ENCODE measurements at places on chromosomes 13 and 19. TPM values are rescaled to one million over a fixed set of nuclear protein-coding genes. Genes with fewer than 3 reads are reported as not detected.

DLL3 gene
- not detected for total RNA-seq

STARD13 gene
- total RNA-seq = 42.4 TPM

- H3K4me3 ChIP-seq = no peak overlapping the region
- no peak overlapping the region for H3K27ac ChIP-seq
- no peak for DNase-seq
- no peaks in the 10 kb centered on the region for H3K4me1 ChIP-seq
- H3K27me3 ChIP-seq = no peaks in the 10 kb centered on the region
- H3K36me3 ChIP-seq = no peaks in the 10 kb centered on the region
Observed at GRCh38 chr13:81714513-81714912, 1373.6 kb upstream of the SPRY2 start.

ZNF569 gene
- 6.9 TPM for total RNA-seq

DAND5 gene
- not detected for total RNA-seq

GRCh38 chr13:35993686-35994085 lies 137.5 kb downstream of the DCLK1 start:
- no peaks in the 10 kb centered on the region for H3K36me3 ChIP-seq
- no peaks in the 10 kb centered on the region for H3K27me3 ChIP-seq
- peaks cover 6% of the 10 kb centered on the region for H3K4me1 ChIP-seq
- H3K4me3 ChIP-seq = no peak overlapping the region

PABPC3 gene
- not detected for total RNA-seq

Data from breast epithelium (tissue), 4 donors.